Panc1 (cell line): ENCODE measurements at places on chromosomes 16 and 17. TPM values are rescaled to one million over a fixed set of nuclear protein-coding genes. Genes with fewer than 3 reads are reported as not detected.

Gene TBC1D3H
- total RNA-seq, result not detected

Gene DHRS7C
- not detected for total RNA-seq

Gene AOC3
- 0.21 TPM for total RNA-seq

Gene ABCA8
- total RNA-seq, result 0.23 TPM

Gene CDK5RAP3
- total RNA-seq, result 193 TPM

Gene C1QL1
- total RNA-seq, result 9.5 TPM

Gene KDM6B
- total RNA-seq, result 19.9 TPM

Gene PAQR4
- total RNA-seq, result 51.8 TPM

Gene PLA2G10
- total RNA-seq, result 0.23 TPM

Gene CEP295NL
- total RNA-seq, result 0.87 TPM

Gene KRTAP1-5
- not detected for total RNA-seq

Gene EFCAB5
- total RNA-seq, result 0.39 TPM

Gene UMOD
- total RNA-seq, result not detected

Gene CLEC18A
- total RNA-seq, result 0.46 TPM

Gene SMTNL2
- not detected for total RNA-seq

Gene ADAP2
- total RNA-seq, result 2.4 TPM

Gene NACA2
- total RNA-seq, result not detected

Gene RAB11FIP4
- 10.8 TPM for total RNA-seq

Gene TBC1D3G
- total RNA-seq, result 0.15 TPM

Gene SULT1A4
- total RNA-seq, result 1.2 TPM

Gene CMTM2
- not detected for total RNA-seq

Gene SCIMP
- total RNA-seq, result not detected

Gene CENPX
- total RNA-seq, result 187 TPM

Gene STARD3
- 44.8 TPM for total RNA-seq

Gene SALL1
- not detected for total RNA-seq

Gene PIGS
- 78.8 TPM for total RNA-seq

Gene VTN
- total RNA-seq, result 2.3 TPM

Gene ESRP2
- total RNA-seq, result 27.0 TPM

Gene WFDC1
- not detected for total RNA-seq

Gene XYLT1
- total RNA-seq, result 0.62 TPM

Gene CACNG4
- 40.3 TPM for total RNA-seq

Gene FOXN1
- not detected for total RNA-seq

Gene FAM117A
- total RNA-seq, result 8.0 TPM

Gene KRT40
- not detected for total RNA-seq

Gene NCBP3
- 28.1 TPM for total RNA-seq

Gene ATP2A1
- total RNA-seq, result 2.9 TPM

Gene ADAM11
- 3.5 TPM for total RNA-seq
